ENCODE measurements at places on chromosomes 7 and 10.
A peak's percentile ranks its signal among the peaks of the same experiment; 100 is the strongest.

GRCh38 chr10:27481486-27481885 lies 22.6 kb upstream of the RAB18 start:
- no peak for DNase-seq

- DNase-seq = peak; percentile 85
Measured at GRCh38 chr10:119872860-119873681, 428 bp upstream of the MCMBP start.

DNA sequence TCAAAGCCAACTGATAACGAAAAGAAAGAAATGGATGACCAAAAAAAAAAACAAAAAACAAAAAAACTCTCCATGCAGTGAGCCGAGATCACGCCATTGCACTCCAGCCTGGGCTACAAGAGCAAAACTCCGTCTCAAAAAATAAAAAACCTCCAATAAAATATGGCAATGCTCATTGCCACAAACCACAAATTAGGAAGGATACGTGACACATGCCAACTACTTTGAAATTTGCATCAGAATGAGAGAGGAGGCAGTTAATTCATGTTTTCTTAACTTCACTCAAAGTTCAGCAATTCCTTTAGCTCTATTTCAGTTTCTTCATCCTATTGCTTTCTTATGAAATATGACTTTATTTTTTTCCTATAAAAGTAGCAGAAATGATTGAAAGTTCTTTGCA lies 398.1 kb upstream of the C7orf33 start:
- no peak for DNase-seq

GRCh38 chr10:63644418-63645142 lies 123.4 kb downstream of the REEP3 start:
- no peak for DNase-seq

- no peak for DNase-seq
Measured at GRCh38 chr10:27449571-27449970, 54.5 kb upstream of the RAB18 start.

DNA sequence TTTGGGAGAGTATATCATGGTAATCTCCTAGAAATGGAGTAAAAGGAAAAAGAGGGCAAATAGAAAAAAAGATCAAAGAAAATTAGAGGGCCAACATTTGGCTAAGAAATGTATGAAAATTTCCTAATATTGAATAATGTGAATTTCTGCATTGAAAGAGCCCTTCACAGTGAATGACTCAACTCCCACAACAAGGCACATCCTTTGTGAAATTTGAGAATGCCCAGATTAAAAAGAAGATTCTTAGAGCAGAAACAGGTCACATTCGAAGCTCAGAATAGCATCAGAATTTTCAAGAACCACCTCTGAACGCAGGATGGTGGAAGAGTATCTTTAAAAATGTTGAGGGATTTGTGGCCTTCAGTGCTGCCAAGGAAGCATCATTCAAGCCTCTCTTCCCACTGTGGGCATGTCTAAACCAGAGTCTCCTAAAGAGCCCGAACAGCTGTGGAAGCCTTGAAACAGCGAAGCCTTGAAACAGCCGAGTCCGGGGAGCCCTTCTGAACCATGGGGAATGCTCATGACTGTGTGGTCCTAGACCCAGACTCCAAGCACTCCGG lies 43.6 kb downstream of the GUSB start:
- no peak for DNase-seq

DNA sequence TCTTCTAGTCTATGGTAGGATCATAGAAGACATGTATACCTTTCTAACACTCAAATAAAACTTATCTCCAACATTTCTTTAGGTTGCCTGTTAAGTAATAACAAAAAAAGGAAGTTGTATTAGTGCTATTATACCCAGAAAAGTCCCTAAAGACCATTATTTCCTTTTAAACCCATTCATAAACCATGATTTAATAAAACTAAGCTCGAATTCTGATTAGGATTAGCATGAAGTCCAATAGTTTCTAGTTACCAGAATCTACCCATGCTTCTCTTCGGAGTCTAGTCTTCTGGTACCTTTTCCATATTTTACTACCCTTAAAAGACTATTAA lies 62.7 kb downstream of the USP6NL start:
- DNase-seq = no peak
